ENCODE measurements at places on chromosomes 3 and 15. TPM values are rescaled to one million over a fixed set of nuclear protein-coding genes. Genes with fewer than 3 reads are reported as not detected.

GRCh38 chr3:123621186-123621849 lies 36.5 kb upstream of the HACD2 start:
- DNase-seq, result no peak
- no peak overlapping the region for H3K4me3 ChIP-seq
- peaks cover 43% of the 10 kb centered on the region for H3K36me3 ChIP-seq
- no peak overlapping the region for H3K27ac ChIP-seq
- peaks cover 18% of the 10 kb centered on the region for H3K4me1 ChIP-seq
- no peaks in the 10 kb centered on the region for H3K27me3 ChIP-seq

SLITRK3 gene
- not detected for total RNA-seq

NR2E3 gene
- not detected for total RNA-seq

- no peaks in the 10 kb centered on the region for H3K4me1 ChIP-seq
- DNase-seq, result no peak
- no peaks in the 10 kb centered on the region for H3K27me3 ChIP-seq
- H3K4me3 ChIP-seq, result no peak overlapping the region
Measured at GRCh38 chr15:34581043-34581365, 2.4 kb downstream of the GOLGA8B start.

IQCF5 gene
- total RNA-seq, result not detected

- H3K36me3 ChIP-seq, result no peaks in the 10 kb centered on the region
- H3K27ac ChIP-seq, result no peak overlapping the region
- no peaks in the 10 kb centered on the region for H3K27me3 ChIP-seq
- 0 out of 2 replicates have a peak, but pooled peaks cover 1% of the 10 kb centered on the region for H3K4me1 ChIP-seq
- DNase-seq, result no peak
Measured at GRCh38 chr3:61814674-61815073, 253.3 kb downstream of the PTPRG start.

DNA sequence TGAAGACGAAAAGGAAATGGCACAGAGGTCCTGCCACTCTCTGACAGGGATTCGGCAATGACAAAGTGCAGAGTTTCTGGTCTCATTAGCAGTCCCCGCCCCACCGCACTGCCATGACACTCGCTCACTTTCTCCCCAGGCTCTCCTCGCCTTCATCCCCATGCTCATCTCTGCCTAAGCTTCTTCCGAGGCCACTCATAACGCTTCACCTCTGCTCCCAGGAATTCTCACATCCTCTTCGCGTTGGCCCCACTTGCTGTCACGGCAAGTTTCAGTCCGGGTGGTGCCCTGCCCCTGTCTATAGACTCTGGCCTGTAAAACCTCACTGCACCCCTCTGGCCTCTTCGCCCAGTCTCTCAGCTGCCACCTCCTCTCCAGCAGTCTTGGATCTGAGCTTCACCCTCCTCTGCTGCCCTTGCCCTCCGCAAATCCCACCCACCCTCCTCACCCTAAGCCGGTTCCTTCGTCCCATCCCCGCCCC lies 654 bp downstream of the RUBCN start:
- H3K4me3 ChIP-seq, result peak overlapping the region; percentile 81
- H3K36me3 ChIP-seq, result no peaks in the 10 kb centered on the region
- peaks cover 11% of the 10 kb centered on the region for H3K4me1 ChIP-seq
- no peaks in the 10 kb centered on the region for H3K27me3 ChIP-seq
- peak overlapping the region; percentile 13 for H3K27ac ChIP-seq

TGM4 gene
- total RNA-seq, result not detected

B2M gene
- 1,965 TPM for total RNA-seq

GRCh38 chr3:119310071-119310470 lies 15.9 kb downstream of the ARHGAP31 start:
- no peaks in the 10 kb centered on the region for H3K27me3 ChIP-seq
- H3K27ac ChIP-seq, result peak overlapping the region; percentile 83
- DNase-seq, result peak; percentile 95
- H3K4me3 ChIP-seq, result peak overlapping the region; percentile 37
- H3K36me3 ChIP-seq, result no peaks in the 10 kb centered on the region
- peaks cover 55% of the 10 kb centered on the region for H3K4me1 ChIP-seq

DNA sequence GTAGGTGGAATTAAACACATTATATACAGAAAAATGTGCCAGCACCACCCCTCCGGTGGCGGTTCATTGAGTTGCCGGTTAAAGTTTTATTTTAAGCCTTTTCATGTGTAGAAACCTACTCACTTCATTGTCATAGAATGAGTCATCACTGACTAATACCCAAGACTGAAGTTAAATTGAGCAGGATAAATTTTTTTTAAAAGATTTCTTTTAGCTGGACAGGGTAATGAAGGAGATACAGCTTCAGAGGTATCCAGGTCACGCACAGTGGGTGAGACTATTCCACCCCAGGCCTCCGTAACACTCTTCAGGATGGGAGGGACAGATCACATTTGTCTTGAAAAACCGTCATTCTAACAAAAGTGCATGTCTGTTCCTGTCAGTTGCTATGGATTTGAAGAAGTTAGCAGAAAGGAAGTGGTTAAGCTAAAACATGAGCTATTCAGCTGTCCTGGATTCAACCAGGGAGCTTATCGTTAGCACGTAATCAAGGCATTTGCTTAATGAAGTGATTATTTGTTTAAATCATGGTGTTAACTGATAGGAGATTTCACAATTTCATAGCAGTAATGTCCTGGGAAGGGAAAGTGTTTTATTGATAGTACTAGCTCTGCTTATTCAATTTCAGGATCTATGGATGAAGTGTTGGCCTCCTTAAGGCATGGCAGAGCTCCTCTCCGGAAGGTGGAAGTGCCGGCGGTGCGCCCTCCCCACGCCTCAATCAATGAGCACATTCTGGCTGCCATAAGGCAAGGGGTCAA lies 23.4 kb downstream of the WHAMM start:
- peaks cover 24% of the 10 kb centered on the region for H3K4me1 ChIP-seq
- peak overlapping the region; percentile 37 for H3K4me3 ChIP-seq
- peak overlapping the region; percentile 74 for H3K27ac ChIP-seq
- H3K36me3 ChIP-seq, result peaks cover 68% of the 10 kb centered on the region
- H3K27me3 ChIP-seq, result no peaks in the 10 kb centered on the region
- DNase-seq, result peak; percentile 95

DNA sequence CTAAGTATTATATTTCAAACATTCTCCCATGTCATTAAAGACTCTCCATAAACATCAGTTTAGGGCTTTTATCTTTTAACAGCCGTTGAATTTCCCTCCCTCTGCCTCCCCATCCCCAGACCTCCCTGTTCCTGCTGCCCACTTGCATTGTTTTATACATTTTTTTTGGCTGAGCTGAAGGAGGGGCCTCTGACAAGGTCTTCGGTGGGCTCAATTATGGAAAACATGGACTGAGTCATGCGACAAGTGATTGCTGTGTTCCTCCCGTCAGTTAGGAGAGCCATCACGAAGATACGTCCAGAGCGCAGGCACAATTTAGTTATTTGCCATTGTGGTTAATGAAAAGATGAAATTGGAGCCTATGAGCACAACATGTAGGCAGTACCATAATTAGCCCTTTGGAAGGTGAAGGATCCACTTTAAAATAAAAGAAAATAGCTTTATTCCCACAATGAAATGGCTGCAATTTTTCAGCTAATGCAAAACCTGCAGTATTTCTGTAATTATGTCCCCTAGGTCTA lies 12.0 kb upstream of the NMNAT3 start:
- H3K27ac ChIP-seq, result no peak overlapping the region
- no peak overlapping the region for H3K4me3 ChIP-seq
- H3K27me3 ChIP-seq, result no peaks in the 10 kb centered on the region
- no peaks in the 10 kb centered on the region for H3K36me3 ChIP-seq
- H3K4me1 ChIP-seq, result no peaks in the 10 kb centered on the region

TF gene
- total RNA-seq, result not detected

DNA sequence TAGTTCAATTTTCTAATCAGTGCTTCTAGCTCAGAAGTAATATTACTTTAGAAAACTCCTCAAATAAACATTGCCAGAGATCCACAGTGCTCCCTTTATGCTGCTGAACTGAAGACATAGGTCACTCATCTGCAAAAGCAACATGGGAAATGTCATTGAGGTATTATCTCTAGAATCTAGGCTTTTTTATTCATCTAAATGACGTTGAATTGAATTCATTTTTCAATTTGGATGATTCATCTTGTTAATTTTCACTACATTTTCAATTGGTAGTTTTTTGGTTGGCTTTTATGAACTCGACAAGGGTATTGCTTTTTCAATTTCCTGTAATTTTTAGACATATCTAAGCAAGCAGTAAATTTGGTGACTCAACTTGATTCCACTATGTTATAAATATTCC lies 275.4 kb downstream of the NFKBIZ start:
- no peak for DNase-seq
- peaks cover 15% of the 10 kb centered on the region for H3K4me1 ChIP-seq
- no peaks in the 10 kb centered on the region for H3K27me3 ChIP-seq
- H3K27ac ChIP-seq, result peak overlapping the region; percentile 86
- H3K36me3 ChIP-seq, result no peaks in the 10 kb centered on the region

- H3K4me1 ChIP-seq, result no peaks in the 10 kb centered on the region
- DNase-seq, result no peak
- no peak overlapping the region for H3K27ac ChIP-seq
- no peaks in the 10 kb centered on the region for H3K27me3 ChIP-seq
- H3K36me3 ChIP-seq, result no peaks in the 10 kb centered on the region
- H3K4me3 ChIP-seq, result no peak overlapping the region
Measured at GRCh38 chr3:171542976-171543375, 82.8 kb upstream of the TNIK start.

FBXO40 gene
- total RNA-seq, result not detected

GRCh38 chr3:62882676-62883200 lies 7.5 kb upstream of the CADPS start:
- H3K27ac ChIP-seq, result no peak overlapping the region
- no peak overlapping the region for H3K4me3 ChIP-seq
- DNase-seq, result peak; percentile 34
- H3K4me1 ChIP-seq, result no peaks in the 10 kb centered on the region
- H3K36me3 ChIP-seq, result no peaks in the 10 kb centered on the region

DNA sequence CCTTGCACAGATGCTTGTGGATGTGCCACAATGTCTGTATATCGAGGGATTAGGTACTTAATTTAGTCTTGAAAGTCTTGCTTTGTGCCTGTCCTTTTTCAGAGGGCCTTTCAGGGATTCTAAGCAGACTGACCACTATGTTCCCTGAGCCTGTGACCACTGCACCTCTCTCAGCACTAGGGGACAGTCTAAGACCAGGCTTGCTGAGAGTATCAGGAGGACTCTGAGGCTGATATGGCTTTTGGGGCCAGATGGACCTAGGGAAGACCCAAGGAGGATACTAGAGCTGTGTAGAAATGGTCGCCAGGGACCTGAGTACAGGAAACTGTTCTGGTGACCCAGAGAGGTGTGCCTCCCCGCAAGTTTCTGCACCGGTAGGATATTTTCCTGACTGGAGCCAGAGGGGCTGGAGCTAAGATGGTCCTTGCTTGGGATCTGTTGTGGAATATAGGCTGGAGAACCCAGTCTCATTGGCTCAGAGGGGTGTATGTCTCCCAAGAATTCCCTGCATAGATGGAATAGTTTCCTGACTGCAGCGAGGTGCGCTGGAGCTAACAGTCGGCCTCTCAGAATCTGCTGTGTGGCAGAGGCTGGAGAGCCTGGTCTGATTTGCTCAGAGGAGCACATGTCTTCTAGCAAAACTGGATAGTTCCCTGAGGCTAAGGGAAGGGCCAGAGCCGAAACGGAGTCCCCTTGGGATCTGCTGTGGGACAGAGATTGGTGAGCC lies 213.2 kb upstream of the DCBLD2 start:
- no peaks in the 10 kb centered on the region for H3K36me3 ChIP-seq
- no peaks in the 10 kb centered on the region for H3K27me3 ChIP-seq
- H3K4me3 ChIP-seq, result no peak overlapping the region
- no peak overlapping the region for H3K27ac ChIP-seq
- H3K4me1 ChIP-seq, result peaks cover 27% of the 10 kb centered on the region

GRCh38 chr3:41653571-41654239 lies 308.2 kb downstream of the ULK4 start:
- DNase-seq, result no peak
- H3K27ac ChIP-seq, result no peak overlapping the region
- no peak overlapping the region for H3K4me3 ChIP-seq
- H3K36me3 ChIP-seq, result no peaks in the 10 kb centered on the region

DNA sequence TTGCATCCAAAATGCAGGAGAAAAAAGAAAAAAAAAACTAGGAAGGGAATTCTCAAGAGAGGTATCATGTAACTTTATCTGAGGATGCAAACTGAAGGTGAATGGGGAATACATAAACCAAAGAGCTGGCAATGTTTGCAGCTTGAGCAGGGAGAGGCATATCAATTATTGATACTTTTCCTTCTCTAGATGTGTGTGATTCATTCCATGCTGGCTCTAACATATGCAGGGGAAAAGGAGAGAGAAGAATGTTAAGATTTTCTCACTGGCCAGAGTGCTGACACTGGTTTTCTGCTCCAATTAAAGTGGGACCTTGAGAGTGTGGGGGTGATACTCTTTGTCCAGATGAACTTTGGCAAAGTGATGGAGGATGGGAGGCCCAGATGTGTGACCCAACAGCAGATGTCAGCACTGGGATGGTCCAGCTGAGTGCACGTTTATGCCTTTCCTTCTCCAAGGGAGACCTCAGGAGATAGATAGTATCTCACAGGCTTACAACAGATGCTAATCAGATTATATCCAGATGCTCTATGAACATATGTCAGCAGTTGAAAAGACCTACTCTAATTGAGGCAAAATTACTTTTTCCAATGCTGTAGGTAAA lies 50.0 kb upstream of the PSMD6 start:
- H3K4me3 ChIP-seq, result no peak overlapping the region
- no peaks in the 10 kb centered on the region for H3K27me3 ChIP-seq
- H3K36me3 ChIP-seq, result no peaks in the 10 kb centered on the region
- peaks cover 2% of the 10 kb centered on the region for H3K4me1 ChIP-seq
- no peak overlapping the region for H3K27ac ChIP-seq
- DNase-seq, result no peak

- H3K4me3 ChIP-seq, result no peak overlapping the region
- H3K4me1 ChIP-seq, result 0 out of 2 replicates have a peak, but pooled peaks cover 9% of the 10 kb centered on the region
- peaks cover 14% of the 10 kb centered on the region for H3K27me3 ChIP-seq
- DNase-seq, result no peak
- H3K36me3 ChIP-seq, result no peaks in the 10 kb centered on the region
- H3K27ac ChIP-seq, result no peak overlapping the region
Measured at GRCh38 chr15:78712797-78713515, 71.9 kb upstream of the CHRNB4 start.

All from GM23248 (cell line).